NCI-H526 treated with DMSO at 0.1 percent for 48 hours (cell line): ENCODE measurements at places on chromosomes 13 and 19.

GRCh38 chr19:4851551-4852290, 15.7 kb downstream of the PLIN3 start:
- DNase-seq, result no peak

DNA sequence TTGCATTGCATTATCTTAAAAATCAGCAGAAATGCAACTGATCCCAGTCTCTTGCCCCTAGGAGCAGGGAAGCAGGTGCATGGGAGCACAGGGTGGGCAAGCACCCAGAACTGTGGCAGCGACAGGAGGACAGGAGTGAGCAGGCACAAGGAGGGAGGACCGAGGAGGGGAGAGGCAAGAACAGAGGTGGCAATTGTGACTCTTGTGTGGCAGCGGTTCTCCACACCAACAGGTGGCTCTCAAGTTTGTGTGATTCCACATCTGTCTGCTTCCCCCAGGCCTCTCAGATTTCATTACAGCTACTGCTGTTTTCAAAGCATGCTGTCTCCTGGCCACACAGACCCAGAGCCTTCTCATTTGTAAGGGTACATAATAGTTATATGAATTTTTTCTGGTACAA, 108.5 kb downstream of the STK24 start:
- no peak for DNase-seq

GRCh38 chr19:14152713-14153112, 16.3 kb upstream of the ASF1B start:
- DNase-seq, result no peak

DNA sequence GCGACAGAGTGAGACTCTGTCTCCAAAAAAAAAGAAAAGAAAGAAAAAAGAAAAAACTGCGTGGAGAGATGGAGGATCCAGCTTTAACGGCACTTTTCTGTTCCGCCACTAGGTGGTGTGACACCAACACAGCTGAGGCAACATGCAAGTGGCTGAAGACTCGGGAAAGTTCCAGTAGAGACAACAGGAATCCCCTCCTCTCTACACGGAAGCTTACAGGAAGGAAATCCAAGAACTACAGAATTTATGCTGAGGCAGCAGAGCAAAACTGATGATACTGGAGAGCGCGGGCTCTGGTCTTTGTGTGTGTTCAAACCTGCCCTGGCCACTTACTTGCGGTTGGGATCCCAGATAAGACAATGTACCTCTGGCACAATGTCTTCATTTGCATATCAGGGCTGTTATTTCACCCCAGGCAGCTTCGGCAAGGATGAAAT, 9.9 kb downstream of the RANBP3 start:
- peak; percentile 73 for DNase-seq

GRCh38 chr13:90427322-90428272, 919.9 kb upstream of the MIR17HG start:
- no peak for DNase-seq
